Glomerular endothelial cell (primary cell): ENCODE measurements at places on chromosomes 16 and 17.

DNA sequence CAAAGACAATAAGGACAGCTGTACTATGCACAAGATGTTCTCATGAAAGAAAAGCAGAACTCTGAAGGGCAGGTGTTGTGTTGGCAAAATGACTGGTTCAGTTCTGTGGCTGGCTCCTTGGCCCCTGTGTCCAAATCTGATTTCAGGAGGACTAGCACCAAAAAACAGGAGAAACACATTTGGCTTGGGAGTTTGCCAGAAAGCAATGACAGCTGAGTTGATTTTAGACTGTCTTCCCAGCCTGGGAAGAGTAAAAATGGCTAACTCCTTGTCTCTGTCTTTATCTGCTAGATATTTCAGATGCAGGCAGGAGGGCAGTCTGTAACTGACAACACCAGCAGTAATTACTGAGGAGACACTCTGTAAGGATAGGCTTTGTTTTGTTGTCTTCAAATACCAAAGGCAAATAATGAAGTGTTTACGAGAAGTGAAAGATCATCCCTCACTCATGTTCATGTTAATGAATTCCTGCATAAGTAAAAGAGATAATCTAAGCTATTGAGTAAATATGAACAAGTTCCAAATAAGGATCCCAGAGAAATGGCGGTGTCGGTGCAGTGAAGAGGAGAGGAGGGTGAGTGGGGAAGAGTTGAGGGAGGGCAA is 989.0 kb downstream of the CDH11 start:
- DNase-seq, result no peak

DNA sequence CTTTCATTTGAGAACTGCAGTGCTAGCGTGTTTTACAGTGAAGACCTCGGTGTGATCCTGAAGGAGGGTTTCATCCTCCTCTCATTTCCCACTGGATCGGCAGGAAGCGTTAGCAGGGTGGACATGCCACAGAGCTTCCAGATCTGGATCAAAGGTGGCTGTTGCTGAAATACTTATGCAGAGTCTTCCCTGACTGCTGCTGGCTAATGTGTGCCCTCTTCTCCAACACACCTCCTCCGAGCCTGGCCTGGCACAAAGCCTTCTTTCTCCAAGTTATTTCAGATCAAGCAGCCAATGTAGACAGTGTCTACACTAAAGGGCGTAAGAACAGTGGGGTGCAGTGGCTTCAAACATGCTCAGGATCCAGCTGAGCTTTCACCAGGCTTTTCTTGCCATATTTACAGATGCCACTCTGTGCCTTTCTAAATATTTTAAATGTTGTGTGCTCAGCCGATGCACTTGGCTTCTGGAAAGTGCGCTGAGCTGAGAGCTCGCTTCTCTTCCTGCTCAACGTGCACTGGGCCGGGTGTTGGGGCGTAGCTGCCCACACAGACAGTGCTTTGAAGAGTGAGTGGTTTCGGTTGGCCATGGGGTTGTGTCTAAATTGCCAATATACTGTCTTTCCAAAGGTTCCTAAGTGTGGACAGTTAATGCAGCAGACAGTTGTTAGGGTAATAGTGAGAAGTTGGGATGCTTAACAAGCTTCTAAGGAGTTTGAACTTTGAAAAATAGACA is 2.1 kb downstream of the ZNF750 start:
- DNase-seq, result no peak

GRCh38 chr17:59754552-59754951 is 47.1 kb downstream of the VMP1 start:
- no peak for DNase-seq

GRCh38 chr17:13643180-13643579 is 41.5 kb upstream of the HS3ST3A1 start:
- no peak for DNase-seq

- no peak for DNase-seq
These were observed 178.3 kb downstream of the PRKCB start for GRCh38 chr16:24013864-24014645.

GRCh38 chr17:71613996-71614395 is 506.8 kb upstream of the SOX9 start:
- no peak for DNase-seq

GRCh38 chr16:4641895-4642294 is 17.3 kb downstream of the MGRN1 start:
- DNase-seq, result no peak

DNA sequence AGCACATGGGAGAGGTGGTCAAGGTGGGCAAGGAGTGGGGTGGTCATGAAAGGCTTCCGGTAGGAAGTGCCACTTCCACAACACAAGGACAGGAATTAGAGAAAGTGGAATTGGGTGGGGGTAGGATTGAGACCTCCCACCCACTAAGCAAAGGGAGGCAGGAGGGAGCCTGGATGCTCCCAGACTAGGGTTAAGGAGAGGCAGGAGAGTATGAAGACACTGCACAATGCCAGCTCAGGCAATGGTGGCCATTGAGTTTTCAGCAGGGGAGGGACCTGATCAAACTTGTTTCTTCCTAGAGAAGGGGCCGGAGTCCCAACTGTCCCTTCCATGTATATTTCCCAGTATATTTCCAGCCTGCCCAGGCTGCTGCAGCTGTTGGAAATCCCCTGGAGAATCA is 3.1 kb upstream of the RAB11FIP4 start:
- DNase-seq, result no peak

- DNase-seq, result no peak
These were observed 6.6 kb downstream of the MYH8 start for GRCh38 chr17:10415161-10415560.

DNA sequence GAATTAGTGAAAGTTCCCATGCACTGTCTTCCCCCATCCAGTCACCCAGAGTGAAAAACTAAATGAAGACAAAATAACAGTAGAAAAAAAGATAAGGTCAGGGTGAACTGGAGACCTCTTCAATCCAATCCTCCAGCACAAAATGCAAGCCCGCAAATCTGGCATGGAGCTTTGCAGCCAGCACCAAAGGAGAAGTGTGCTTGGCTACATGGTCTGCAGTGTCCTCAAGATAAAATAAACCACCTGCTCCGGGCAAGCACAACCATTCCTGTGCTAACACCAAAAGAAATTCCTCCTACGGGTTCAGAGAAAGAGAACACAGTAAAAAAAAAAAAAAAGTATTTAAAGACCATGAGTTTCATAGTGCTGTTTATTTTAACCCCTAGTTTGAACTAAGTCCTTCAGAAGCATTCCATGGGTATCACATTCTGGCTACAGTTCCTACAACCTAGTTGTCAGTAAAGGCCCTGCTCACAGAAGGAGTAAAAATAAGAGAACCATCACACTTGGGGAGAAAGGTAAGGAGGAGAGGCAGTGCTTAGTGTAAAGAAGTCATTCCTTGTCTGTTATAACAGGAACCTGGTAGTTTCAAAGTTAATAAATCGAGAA is 109.1 kb downstream of the GAS7 start:
- DNase-seq, result no peak

DNA sequence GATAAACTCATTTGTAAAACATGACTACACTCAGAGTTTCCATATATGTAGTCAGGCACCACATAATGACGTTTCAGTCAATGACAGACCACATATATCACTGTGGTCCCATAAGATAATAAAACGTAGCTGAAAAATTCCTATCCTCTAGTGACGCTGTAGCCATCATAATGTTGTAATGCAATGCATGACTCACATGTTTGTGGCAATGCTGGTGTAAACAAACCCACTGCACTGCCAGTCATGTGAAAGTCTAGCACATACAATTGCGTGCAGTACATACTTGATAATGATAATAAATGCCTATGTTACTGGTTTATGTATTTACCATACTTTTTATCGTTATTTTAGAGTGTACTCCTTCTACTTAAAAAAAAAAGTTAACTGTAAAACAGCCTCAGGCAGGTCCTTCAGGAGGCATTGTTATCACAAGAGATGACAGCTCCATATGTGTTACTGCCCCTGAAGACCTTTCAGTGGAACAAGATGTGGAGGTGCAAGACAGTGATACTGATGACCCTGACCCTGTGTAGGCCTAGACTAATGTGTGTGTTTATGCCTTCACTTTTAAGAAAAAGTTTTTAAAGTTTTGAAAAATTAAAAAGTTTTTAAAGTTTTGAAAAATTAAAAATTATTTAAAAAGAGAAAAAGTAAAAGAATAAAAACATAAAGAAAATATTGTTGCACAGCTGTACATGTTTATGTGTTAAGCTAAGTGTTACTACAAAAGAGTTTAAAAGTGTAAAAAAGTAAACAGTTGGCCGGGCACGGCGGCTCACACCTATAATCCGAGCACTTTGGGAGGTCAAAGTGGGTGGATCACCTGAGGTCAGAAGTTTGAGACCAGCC is 9.0 kb downstream of the STAT5B start:
- no peak for DNase-seq

- DNase-seq, result no peak
These were observed 43.7 kb downstream of the SEC14L1 start for GRCh38 chr17:77184474-77184873.

GRCh38 chr16:58049232-58050185 is 24.0 kb downstream of the MMP15 start:
- DNase-seq, result no peak

GRCh38 chr16:9331503-9331902 is 240.1 kb downstream of the HAPSTR1 start:
- DNase-seq, result no peak

DNA sequence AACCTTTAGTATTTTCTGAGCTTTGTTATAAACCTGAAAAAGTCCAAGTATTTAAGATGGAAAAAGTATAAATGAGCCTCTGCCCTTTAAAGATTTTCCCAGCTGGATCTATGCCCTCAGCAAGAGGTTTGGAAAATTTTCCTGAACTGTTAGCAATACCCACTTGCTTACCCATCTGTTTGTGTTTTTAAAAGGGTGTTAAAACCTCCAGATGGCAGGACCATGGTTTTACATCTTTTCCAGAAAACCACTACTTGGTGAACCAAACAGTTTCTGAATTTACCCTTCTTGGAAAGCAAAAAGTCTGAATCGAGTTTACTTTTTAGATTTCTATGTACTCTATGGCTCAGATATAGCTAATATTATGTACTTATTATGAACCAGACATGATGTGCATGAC is 719 bp downstream of the PMFBP1 start:
- DNase-seq, result no peak
